Right cardiac atrium (tissue), 5 donors: ENCODE measurements at places on chromosomes 13 and 19. TPM values are rescaled to one million over a fixed set of nuclear protein-coding genes. Genes with fewer than 3 reads are reported as not detected.
A peak's percentile ranks its signal among the peaks of the same experiment; 100 is the strongest.

DNA sequence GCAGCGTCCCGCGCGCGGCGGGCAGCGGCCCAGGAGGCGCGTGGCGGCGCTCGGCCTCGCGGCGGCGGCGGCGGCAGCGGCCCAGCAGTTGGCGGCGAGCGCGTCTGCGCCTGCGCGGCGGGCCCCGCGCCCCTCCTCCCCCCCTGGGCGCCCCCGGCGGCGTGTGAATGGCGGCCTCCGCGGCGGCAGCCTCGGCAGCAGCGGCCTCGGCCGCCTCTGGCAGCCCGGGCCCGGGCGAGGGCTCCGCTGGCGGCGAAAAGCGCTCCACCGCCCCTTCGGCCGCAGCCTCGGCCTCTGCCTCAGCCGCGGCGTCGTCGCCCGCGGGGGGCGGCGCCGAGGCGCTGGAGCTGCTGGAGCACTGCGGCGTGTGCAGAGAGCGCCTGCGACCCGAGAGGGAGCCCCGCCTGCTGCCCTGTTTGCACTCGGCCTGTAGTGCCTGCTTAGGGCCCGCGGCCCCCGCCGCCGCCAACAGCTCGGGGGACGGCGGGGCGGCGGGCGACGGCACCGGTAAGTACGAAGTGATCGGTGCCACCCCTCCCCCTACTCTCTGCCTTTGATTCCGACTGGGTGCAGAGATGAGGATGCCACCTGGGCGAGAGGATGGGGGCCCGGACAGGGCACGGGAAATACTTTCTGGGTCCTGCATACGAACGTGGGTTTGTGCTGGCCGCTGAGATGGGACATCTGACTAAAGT is 874 bp downstream of the TRIM28 start:
- DNase-seq, result no peak

Gene LRRC63
- not detected for total RNA-seq

GRCh38 chr13:29020314-29020713 is 200.2 kb downstream of the MTUS2 start:
- DNase-seq, result no peak

GRCh38 chr19:17448131-17448967 is at the start of gene TMEM221:
Gene TMEM221, minus strand, starts transcription at chr19:17448668. Its CDS starts 206 bp downstream, at chr19:17448462.
- DNase-seq, result peak; percentile 83

DNA sequence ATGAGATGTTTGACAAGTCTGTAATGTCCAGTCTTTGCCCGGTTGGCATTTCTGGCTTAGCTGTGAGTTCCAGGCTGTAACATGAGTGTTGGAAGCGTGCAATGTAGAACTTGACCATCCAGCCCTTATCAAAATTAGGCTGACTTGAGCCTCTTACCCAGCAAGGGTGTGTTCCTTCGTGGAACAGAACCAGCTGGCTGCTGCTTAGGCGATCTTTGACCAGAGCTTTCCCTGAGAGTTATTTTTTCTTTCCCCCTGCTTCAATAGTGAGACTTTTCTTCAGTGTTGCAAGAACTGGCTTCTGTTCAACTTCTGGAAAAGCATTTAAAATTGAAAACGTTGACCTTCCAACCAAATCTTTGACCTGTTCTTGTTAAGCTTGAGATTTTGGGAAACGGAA is 6.5 kb downstream of the TNFSF13B start:
- DNase-seq, result peak; percentile 92
